H54 (cell line): ENCODE measurements at places on chromosomes 6 and 20.

GRCh38 chr20:16926626-16927430 is 178.7 kb downstream of the OTOR start:
- DNase-seq, result no peak

GRCh38 chr20:38215194-38216182 is 45.0 kb downstream of the KIAA1755 start:
- no peak for DNase-seq

DNA sequence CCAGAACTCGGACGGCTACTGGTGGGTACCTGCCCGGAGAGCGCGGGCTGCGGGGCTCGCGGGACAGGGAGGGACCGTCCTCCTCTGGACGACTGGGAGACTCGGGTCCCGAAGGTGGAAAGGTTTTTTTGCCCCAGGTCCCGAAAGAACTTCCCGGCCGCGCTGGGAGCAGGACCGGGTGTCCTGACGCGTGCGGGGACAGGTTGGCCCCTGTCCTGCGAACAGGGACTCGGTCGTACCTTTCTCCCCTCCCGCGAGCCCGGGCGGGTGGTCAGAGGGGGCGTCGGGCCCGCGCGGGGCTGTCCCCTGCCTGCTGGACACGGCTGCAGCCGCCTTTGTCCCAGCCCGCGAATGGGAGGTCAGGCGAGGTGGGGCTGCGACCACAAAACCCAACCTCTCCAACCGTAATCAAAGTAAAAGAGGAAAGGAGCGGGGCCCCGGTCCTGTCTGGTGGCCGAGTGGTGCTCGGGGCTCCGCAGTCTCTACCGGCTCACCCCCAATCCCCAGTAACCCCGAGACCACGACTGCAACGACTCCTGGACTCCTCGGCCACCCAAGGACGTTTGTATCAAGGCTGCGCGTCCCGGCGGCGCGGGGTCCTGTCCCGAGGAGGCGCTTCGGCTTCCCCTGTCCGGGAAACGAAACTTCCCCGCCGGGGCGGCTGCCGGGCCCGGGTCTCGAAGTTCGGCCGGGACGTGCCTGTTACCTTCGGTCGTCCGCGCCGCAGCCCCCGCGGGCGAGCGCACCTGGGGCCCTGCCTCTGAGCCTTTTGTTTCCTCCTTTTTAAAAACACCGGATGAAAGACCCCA is 798 bp downstream of the DSP start:
- DNase-seq, result no peak

DNA sequence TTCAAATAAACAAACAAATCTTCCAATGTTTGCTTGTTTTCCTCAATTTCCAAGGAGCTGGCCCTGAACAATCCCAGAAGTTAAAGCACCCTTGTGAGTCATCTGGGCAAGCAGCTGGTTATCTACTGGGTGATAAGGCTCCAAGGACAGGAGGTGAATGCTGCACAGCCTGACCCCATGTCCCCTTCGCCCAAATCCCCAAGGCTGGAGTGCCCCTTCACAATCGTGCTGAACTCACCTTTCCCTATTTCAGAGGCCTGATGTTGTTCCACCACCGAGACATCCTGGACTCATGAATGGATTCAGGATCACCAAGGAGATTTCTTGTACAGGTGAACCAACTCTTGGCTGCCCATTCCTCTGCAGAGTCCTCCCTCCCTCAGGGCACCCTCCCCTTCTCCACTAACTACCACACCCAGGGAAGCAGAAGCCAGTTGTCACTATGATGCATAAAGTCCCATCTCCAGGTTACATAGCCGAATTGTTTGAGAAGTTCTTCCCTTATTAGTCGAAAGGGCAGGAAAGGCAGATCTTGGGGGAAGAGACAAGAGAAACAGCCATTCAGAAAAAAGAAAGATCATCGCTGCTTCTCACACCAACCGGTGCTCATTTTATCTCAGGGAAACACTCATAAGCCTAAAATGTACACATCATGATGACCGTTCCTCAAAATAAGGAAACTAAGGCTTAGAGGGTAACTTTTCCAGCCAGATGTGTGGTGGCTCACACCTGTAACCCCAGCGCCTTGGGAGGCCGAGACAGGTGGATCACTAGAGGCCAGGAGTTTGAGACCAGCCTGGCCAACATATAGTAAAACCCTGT is 138.8 kb upstream of the RREB1 start:
- DNase-seq, result no peak

DNA sequence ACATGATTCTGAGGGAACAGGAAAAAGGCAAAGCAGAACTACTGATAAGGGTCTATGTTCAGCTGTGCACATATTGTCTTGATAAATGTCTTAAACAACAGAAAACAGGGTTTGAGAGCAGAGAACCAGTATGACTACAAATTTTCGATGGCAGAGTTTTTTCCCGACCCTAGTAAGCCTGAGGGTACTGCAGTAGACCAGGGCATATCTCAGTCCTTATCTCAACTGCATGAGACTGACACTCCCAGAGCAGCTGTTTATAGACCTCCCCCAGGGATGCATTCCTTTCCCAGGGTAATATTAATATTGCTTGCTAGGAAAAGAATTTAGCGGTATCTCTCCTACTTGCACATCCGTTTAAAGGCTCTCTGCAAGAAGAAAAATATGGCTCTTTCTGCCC is 1176.8 kb upstream of the ADGRB3 start:
- no peak for DNase-seq

DNA sequence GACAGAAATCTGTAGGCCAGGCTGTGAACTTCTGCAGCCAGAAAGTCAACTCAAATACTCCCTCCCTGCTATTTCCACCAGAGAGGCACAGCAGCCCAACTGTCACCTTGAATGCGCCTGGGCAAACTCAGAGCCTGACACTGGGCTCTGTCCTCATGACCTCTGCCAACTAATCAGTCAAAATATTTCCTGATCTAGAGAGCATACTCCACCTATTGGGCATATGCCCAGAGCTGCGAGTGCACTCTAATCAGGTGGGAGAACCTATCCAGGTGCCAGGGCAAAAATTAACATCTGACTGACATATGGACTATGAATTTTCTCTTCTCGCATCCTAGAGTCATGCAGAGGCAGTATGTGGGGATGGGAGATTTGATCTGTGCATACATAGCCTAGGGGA is 406.3 kb upstream of the RUNX2 start:
- no peak for DNase-seq

GRCh38 chr6:3919130-3919628 is 70.0 kb downstream of the FAM50B start:
- DNase-seq, result no peak

- no peak for DNase-seq
Observed at GRCh38 chr6:20038410-20039204, 173.7 kb downstream of the MBOAT1 start.

- no peak for DNase-seq
Observed at GRCh38 chr20:3563133-3563532, 92.3 kb downstream of the ATRN start.

DNA sequence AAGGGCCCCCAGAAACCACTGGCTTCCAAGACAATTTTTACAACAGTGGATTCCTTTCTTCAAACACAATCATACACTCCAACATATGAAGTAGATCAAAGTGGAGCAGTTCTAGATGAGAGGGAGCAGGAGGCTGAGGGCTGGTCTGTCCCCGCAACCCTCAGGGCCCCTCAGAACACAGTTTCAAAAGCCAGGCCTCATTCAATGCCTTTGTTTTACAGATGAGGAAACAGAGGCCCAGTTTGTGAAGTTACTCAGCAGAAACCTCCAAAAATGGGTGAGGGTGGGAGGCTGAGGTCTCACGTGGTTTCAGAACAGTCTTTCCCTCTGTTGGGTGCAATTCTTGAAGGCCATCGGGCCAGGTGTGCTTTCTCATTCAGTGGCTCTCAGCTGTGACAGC is 134.9 kb downstream of the SCML4 start:
- no peak for DNase-seq

DNA sequence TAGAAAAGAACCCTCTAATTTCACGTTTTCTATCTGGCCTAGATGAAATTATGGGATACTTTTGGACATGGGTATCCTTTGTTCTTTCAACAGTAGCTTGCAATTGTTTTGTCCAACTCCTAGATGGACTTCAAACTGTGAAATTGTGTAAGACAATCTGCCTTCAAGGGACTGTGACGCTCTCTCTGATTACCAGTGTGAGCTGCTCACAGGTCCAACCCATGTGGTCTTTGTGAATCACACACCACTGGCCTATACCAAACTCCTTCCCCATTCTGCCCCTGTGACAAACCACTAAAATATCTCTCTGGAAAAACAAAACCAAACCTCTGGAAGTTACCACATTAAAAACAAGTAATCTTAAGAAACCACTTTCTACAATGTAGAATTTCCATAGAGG is 59.5 kb downstream of the NINL start:
- peak; percentile 88 for DNase-seq

DNA sequence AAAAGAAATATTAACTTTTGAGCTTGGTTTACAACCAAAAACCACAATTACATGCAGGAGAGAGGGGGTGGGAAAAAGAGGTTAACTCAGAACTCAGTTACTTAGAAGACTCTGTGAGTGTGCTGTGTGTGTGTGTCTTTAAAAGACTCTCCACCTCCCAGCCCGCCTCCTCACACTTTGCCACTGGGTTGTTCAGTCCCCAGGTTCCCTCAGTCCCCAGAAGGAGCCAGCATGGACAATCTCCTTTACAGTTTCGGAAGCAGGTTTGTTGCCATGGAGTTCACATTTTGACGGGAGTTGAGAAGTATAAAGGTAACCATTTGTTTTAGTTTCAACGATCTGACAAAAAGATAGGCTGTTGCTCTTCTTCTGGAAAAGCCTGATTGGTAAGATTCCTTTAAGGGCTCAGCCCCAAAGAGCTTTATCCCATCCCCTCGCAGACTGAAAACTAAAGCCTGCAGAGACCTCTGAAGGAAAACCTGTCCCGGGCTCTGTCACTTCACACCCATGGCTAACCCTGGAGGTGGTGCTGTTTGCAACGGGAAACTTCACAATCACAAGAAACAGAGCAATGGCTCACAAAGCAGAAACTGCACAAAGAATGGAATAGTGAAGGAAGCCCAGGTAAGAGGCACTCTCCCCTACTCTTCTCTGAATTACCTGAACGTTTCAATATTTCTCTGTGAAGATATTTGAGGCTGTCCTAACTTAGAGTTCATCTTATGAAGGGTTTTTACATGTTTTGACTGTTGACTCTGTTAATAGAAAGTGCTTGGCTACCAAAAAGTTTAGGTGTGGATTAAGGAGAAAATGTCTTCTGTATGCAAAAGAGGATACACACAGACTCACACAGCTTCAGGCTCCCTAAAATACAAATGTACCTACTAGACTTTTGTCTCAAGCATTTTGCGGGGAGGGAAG is at the start of gene SPTLC3:
SPTLC3 (plus strand) TSS at position 212 of the 921 bp plus-strand sequence; CDS start at position 508, 296 bp downstream.
- DNase-seq, result no peak

DNA sequence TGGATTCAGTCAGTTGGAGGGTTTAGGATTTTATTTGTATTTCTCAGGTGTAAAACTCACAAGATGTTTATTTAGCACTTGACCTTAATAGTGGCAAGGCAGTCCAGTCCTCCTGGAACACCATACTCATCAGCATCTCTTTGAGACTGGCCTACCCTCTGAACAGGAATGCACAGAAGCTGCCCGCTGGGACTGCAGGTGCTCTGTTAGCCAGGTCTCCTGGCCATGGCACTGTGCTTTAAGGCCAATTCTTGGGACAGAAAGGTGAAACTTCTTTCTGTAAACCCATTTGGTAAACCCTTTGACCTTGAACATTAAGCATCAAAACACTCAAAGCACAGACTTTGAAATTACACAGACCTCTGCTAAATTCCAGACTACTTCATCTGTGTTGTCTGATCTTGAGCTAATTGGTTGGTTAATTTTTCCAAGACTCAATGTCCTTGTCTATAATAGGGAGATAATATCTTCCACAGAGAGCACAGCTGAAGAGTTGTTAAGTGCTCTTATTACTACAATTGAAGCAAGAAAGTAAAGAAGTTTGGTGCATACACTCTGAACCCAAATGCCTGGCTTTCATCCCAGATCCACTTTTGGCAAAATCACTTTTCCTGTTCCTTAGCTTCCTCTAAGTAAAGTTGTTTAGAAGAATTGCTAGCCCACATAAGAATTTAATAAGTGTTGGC is 54.9 kb upstream of the NT5E start:
- no peak for DNase-seq

DNA sequence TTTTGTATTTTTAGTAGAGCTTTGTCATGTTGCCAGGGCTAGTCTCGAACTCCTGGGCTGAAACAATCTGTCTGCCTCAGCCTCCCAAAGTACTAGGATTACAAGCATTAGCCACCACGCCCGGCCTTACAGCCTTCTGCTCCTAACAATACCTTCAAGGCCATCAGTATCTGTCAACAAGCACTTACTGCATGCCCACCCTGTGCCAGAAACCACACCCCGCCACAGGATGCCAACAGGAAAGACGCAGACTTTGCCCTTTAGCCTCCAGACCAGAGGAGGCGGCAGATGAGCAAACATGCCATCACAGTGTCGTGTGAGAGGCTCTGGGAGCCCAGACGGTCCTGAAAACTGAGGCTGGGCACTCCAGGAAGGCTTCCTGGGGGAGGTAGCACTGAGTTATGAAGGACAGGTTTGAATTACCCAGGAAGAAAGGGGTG is 34.7 kb upstream of the TGM3 start:
- peak; percentile 19 for DNase-seq

- peak; percentile 19 for DNase-seq
Observed at GRCh38 chr6:18997375-18997826, 610.3 kb downstream of the RNF144B start.
